Jurkat, Clone E6-1 (cell line): ENCODE measurements at places on chromosomes 4 and X.

DNA sequence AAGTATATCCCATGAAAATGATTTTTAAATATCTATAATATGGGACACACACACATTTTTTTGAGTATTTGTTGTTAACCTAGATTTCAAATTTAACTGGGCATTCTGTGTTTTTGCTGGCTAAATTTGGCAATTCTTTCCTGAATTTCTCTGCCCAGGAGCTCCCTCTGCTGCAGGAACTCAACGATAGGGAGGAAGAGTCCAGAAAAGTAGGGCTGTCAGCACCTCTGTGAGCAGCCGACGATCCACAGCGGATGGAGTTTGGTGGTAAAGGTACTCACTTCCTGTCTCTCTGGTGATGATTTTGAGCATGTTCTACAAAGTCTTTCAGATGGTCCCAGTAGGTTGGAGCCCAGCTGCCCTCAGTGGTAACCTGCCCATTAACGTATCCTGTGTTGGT is 23.1 kb upstream of the TMEM184C start:
- peak; percentile 17 for DNase-seq

- DNase-seq = no peak
Observed at GRCh38 chr4:55032788-55033187, 92.6 kb downstream of the KDR start.

GRCh38 chr4:6050551-6050950 is 32.3 kb upstream of the C4orf50 start:
- no peak for DNase-seq

GRCh38 chrX:22748093-22748999 is 251.4 kb upstream of the DDX53 start:
- DNase-seq = peak; percentile 26

DNA sequence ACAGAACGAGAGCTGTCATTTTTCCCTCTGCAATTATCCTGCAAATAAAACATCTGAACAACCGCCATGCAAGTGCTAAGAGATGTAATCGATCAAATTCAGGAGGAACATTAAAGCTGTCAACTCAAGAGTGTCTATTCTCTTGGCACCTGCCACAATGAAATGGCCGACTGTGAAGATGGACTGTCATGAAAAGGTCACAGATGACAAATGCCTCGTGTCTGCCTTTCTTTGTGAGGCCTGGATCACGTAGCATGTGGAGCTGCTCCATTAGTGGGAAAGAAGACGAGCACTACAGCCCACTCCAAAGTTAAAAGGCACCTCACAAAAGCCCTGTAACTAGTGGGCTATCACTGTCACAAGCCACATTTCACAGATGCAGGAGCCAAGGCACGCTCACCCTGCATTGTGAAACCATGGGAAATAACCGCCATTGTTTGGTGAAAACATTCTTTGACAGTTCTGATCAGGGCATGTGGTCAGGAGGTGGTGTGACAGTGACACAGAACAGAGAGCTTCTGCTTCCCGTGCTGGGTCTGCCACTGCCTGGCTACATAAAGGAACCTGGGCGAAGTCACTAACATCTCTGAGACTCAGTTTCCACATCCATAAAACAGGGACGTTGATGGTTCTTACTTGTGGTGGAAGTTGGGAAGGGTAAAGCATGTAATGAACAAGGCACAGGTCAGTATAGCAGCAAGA is 98.9 kb downstream of the EVC2 start:
- DNase-seq = no peak

- DNase-seq = no peak
Observed at GRCh38 chrX:134695999-134696398, 37.7 kb upstream of the PLAC1 start.

- DNase-seq = no peak
Observed at GRCh38 chr4:26397086-26397485, 76.3 kb downstream of the RBPJ start.

DNA sequence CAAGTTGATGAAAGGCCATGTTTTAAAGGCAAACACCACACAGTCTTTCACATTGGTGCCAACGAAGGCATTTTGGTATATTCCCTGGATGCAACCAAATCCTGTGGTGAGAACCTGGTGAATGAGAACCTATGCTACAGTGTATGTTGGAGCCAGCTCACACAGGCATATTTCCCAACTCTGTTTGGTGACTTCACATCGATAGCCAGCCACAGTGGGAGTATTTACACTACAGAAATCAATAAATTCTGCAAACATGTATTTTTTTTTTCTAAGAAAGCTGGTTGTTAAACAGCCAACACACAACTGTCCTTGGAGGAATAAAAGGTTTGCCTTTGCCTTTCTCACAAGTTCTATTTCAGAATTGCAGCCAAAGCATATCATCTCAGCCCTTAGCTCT is 691.0 kb downstream of the GRID2 start:
- no peak for DNase-seq

DNA sequence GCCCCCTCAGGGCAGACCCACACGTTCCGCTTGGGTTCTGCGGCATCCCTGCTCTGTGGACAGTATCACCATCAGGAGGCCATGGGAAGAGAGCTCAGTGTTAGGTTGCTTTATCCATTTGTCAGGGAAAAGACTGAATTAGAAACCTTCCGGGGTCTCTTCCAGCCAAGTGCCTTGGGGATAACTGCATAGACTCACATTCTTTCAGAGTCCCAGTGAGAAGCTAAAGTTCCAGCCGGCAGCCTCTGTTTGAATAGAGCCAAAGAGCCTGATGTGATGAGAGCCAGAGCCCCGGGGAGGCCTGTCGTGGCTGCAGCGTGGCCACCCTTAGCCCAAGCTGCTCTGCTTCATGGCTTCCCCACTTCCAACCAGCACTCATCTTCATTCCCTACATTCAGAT is 85.2 kb downstream of the FHDC1 start:
- no peak for DNase-seq

DNA sequence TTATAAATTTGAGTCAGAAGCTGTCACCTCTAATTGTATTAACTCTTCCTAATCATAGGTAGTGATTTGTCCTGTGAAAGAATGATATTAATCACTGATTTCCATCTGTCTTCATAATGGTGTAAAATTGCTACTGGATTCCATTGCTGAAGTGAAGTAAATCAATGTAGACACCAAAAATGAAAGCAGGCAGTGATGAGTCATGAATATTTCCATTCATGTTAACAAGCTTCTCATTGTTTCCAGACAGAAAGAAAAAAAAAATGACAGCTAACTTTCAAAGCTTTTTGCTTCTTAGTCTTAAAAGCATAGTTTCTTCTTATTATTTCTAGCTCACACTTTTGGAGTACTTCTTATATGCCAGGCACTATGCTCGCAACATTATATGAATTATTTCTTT is 21.5 kb downstream of the FAM114A1 start:
- DNase-seq = no peak

GRCh38 chrX:88416965-88417364 is 330.1 kb upstream of the CPXCR1 start:
- no peak for DNase-seq

GRCh38 chrX:1051421-1051820 is 161.0 kb downstream of the CRLF2 start:
- DNase-seq = no peak

DNA sequence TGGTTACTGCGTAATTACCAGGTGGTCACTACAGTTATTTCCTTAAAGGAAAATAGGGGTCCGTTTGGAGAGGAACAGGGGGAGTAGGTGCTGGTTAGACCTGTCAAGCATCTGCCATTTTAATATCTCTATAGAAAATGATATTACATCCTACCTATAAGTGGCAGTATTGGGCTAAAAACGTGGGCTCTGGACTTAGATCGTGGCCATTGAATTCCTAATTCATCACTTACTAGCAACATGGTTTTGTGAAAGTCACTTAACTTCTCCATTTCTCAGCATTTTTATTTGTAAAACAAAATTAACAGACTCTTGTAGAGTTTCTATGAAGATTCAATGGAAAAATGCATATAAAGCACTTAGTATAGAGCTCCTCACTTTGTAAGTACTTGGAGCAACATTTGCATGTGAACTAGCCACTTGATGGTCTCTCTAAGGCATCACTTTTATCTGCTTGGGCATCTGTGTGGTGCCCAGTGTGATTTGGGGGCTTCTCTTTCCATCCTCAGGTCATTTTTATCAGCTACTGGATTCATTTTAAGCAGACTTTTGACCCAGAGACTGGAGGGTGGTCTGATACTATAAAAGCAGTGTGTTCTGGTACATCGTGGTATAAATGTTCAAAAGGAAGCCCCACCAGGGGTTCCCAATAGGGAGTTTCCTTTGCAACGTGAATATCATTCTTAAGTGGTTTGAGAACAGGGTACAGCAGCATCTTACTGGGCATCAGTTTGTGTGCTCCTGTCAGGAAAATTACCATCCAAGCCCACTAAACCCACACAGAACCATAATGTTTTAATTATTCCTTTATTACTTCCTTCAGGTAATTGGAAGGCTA is 42.7 kb upstream of the RASSF6 start:
- DNase-seq = peak; percentile 28

- DNase-seq = no peak
Observed at GRCh38 chr4:129043523-129043922, 49.8 kb downstream of the SCLT1 start.

DNA sequence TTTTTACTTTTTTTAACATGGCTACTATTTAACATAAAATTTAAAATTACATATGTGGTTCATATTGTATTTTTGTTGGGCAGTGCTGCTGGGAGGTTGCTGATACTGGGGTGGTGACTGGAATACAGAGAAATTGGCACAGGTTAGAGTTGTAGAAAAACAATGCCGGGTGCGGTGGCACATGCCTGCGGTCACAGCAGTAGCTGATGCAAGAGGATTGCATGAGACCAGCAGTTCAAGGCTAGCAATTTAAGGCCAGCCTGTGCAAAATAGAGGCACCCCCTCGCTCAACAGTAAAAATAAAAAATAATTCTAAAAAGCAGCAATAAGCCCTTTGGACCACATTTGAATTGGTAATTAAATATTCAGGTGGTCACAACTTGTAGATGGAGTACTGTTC is 11.8 kb upstream of the CPE start:
- no peak for DNase-seq

GRCh38 chr4:76993787-76994641 is 44.5 kb downstream of the SEPTIN11 start:
- DNase-seq = peak; percentile 86

DNA sequence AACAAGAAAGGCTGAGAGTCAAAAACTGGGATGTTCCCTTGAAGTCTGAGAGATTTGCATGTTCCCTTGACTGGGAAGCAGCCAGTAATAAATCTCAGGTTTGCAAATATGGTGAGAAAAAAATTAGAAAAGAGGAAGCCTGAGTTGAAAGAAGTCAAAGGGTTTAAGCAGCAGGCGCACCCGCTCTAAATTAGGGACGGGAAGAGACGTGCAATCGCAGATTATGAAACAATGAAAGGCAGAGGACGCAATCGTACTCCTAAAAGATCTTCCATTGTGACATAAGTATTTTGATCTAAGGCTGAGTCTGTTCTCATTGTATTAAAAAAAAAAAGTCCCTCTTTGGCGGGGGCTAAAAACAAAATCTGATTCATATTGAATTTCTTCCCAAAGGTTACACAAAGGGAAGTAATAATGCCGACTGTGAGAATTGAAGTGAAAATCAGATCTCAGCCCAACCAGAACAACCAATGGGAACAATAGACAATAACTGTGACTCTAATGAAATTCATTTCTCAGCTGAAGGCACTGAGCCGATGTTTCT is 28.2 kb downstream of the SAT1 start:
- DNase-seq = no peak

GRCh38 chr4:2411786-2412510 is 6.5 kb downstream of the ZFYVE28 start:
- no peak for DNase-seq

- peak; percentile 15 for DNase-seq
Observed at GRCh38 chr4:158255727-158256324, 45.5 kb downstream of the TMEM144 start.

- no peak for DNase-seq
Observed at GRCh38 chr4:150886597-150886996, 128.5 kb downstream of the LRBA start.

DNA sequence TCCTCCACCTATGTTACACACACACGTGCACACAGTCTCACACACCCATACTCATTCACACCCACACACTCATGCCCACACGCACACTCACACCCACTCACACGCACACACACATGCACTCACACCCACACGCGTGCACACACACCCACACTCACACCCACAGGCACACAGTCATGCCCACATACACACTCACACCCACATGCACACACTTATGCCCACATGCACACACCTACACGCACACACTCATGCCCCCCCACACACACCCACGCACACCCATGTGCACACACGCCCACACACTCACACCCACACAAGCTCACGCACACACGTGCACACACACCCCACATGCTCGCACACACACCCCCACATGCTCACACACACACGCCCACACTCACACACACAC is 140.0 kb downstream of the F11 start:
- DNase-seq = no peak

GRCh38 chr4:32752962-32753361 is 2032.8 kb downstream of the PCDH7 start:
- no peak for DNase-seq

DNA sequence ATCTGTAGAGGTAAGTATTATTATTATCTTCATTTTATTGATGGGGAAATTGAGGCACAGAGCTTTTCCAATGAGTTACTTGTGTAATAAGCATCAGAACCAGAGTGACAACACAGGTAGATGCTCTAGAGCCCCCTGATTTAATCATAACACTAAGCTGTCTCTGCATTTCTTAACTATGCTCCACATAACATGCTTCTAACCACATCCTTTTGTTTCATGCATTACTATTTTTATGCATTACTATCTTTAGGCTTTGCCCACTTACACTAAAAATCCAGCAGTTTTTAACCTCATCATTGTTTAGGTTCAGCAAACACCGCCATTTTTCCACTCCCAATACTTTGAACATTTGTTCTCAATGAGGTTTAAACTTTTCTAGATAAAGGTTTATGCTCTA is 1900.8 kb upstream of the PCDH10 start:
- DNase-seq = no peak

DNA sequence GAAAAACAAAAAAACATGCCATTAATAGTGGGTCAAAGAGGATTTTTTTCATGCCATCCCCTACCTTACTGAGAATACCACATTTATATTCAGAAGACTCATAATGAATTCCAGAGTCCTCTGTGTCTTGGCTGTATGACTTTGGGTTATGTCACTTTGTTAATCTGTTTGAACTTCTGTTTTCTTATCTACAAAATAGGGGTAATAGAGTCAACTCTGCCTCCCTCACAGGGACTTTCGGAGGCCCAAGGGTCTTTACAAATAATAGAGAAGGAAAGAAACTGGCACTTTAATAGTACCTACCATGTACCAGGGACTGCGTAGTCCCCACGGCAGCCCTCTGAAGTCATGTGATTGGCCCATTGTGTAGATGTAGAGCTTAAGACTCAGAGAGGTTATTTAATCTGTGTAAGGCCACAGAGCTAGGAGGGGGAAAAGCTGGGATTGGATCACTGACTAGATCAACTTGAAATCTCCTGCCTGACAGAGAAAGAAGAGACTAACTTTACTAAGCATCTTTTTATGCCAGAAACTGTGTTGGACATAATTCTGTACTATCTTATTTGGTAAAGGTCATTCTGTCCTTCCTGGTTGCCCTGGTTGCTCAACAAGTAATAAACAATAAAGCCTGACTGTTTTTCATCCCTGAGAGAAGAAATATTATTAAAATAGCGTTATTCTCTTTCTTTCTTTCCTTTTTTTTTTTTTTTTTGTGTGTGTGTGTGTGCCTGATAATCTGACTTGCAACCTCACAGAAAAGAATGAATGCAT is 59.6 kb downstream of the NFKB1 start:
- no peak for DNase-seq
